ENCODE measurements at places on chromosomes 2 and 18. TPM values are rescaled to one million over a fixed set of nuclear protein-coding genes. Genes with fewer than 3 reads are reported as not detected.
A peak's percentile ranks its signal among the peaks of the same experiment; 100 is the strongest.

- peaks cover 32% of the 10 kb centered on the region for H3K36me3 ChIP-seq
- no peaks in the 10 kb centered on the region for H3K27me3 ChIP-seq
- H3K4me3 ChIP-seq: peak overlapping the region; percentile 98
- peaks cover 25% of the 10 kb centered on the region for H3K4me1 ChIP-seq
- no peak for DNase-seq
Observed at GRCh38 chr18:35974181-35974580, 1.7 kb downstream of the RMP24 start.

- DNase-seq: no peak
- peaks cover 54% of the 10 kb centered on the region for H3K27me3 ChIP-seq
- no peak overlapping the region for H3K27ac ChIP-seq
- H3K4me3 ChIP-seq: no peak overlapping the region
- no peaks in the 10 kb centered on the region for H3K36me3 ChIP-seq
Observed at GRCh38 chr18:59123588-59124369, 15.9 kb upstream of the SEC11C start.

The CFAP221 gene
- not detected for total RNA-seq

DNA sequence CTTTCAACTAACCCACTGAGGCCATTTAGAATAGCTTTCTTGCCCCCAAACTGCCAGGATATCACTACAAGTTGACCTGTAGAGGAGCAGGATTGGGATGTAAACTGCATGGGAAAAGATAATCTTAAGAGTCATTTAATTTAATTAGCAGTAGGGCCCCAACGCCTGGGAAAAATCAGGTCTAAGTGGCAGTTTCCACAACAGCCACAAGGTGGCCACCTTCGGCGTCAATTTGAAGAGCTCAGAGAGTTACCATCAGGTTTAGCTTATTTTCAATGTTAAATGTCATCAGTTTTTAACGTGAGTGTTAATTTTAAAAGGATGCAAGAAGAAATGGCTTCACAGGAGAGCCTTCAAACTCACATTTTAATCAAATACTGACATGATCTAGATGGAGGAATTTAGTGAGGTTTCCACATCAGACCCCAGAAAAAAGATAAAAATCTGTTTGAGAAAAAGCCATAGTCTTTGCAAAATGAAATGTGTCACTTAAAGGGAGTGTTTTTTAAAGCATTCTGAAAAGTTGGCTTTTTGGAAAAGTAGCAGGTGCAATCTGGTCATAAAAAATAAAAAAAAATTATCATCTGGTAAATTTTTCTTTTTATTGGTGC is 77.3 kb upstream of the UPP2 start:
- peaks cover 11% of the 10 kb centered on the region for H3K27me3 ChIP-seq
- no peak overlapping the region for H3K4me3 ChIP-seq
- no peak for DNase-seq
- peaks cover 7% of the 10 kb centered on the region for H3K4me1 ChIP-seq

The ZC3H15 gene
- 43.7 TPM for total RNA-seq

The TIMM21 gene
- total RNA-seq: 23.3 TPM

The NOL4 gene
- total RNA-seq: not detected

DNA sequence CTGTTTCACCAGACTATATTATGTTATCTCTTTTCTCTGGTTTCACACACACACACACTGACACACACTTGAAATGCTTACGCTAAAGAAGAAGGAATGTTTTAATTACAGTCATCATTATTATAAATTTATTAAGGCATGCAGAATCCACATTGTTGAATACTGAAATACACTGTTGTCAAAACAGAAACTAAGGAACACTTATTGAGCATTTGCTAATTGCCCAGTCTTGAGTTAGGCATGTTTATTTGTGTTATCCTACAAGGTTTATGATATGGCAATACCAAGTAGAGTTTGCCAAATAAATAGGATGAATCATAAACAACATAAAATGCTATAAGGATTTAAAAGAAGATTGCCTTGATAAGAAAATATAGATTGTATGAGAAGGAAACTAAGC is 917.0 kb upstream of the PIK3C3 start:
- no peak overlapping the region for H3K4me3 ChIP-seq
- DNase-seq: no peak
- peaks cover 6% of the 10 kb centered on the region for H3K4me1 ChIP-seq
- H3K27ac ChIP-seq: no peak overlapping the region

Measured in osteocyte (in vitro differentiated cells).